ENCODE measurements at places on chromosomes 6 and 20. TPM values are rescaled to one million over a fixed set of nuclear protein-coding genes. Genes with fewer than 3 reads are reported as not detected.
A peak's percentile ranks its signal among the peaks of the same experiment; 100 is the strongest.

Gene RNF5
- 48.4 TPM for total RNA-seq

Gene HSPA1L
- total RNA-seq, result 0.98 TPM

Gene ID1
- total RNA-seq, result 1,190 TPM

Gene VSTM2L
- not detected for total RNA-seq

Gene MEI4
- not detected for total RNA-seq

DNA sequence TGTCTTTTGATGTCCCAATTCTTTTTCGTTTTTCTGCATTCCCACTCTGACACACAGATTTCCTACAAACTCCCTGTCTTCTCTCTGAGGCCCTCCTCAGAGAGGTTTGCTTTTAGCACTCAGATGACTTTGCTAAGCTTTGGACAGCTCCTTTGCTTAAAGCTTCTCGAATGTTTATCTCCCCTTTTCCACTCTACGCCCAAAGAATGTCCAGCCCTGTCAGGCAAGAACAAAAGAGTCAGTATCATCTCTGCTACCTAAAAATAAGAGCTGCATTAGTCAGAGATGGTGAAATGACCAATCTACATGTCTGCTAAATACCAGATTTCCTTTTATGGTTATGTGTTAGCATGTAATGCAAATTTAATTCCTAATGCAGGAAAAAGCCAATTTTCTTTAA, 56.8 kb downstream of the PREP start:
- no peak for DNase-seq

- DNase-seq, result no peak
Measured at GRCh38 chr6:119195204-119195603, 116.7 kb upstream of the FAM184A start.

DNA sequence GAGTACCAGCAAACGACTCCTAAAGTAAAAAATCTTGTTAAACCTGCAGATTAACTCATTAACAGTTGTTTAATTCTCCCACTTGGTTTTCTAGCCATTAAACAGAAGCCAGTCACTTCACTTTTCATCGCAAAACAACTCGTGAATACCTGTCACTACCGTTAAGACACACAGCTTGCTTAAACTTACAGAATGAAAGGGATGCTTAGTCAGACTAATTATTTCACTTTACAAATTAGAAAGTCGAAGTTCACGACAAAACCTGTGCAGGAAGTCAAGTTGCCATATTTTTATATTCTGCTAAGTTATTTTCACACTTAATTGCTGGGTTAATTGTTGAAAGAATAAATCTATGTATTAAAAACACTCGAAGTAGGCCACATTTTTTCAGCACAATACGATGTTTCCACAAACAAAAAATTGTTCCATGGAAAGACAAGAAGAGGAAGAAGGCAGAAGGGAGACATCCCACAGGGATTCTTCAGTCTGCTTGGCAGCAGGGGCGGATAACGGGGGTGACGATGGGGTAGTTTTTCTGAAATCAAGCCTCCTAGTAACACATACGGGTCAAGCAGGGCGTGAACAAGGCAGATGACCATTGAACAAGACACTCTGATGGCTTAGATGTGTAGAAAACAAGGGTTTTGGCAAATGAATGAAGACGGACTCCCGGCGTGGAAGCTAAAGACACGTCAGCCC, 933 bp downstream of the SSR1 start:
- DNase-seq, result no peak

DNA sequence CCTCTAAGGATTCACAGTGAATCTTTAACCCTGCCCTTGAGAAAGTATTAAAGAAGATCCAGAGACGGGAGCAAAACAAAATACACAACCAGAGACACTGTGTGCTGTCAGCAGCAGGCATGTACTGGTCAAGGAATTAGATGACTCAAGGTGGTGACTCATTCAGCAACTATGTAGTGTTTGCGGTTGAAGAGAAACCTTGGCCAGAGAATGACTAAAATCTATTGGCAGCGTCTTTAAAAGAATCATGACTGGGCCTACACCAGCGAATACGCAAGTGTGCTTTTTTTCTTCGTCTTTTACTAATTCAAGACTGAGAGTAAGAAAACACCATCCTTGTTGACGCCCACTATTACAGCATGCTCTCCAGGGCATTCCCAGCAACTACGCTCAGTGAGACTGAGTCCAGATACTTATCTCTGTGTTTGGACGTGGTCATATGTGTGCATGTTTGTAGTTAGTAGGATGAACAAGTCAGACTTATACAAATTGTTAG, 72.4 kb upstream of the BACH2 start:
- DNase-seq, result peak; percentile 98

GRCh38 chr6:7691675-7692452, 34.0 kb upstream of the BMP6 start:
- no peak for DNase-seq

GRCh38 chr20:10447028-10447427, 11.9 kb downstream of the SLX4IP start:
- no peak for DNase-seq

DNA sequence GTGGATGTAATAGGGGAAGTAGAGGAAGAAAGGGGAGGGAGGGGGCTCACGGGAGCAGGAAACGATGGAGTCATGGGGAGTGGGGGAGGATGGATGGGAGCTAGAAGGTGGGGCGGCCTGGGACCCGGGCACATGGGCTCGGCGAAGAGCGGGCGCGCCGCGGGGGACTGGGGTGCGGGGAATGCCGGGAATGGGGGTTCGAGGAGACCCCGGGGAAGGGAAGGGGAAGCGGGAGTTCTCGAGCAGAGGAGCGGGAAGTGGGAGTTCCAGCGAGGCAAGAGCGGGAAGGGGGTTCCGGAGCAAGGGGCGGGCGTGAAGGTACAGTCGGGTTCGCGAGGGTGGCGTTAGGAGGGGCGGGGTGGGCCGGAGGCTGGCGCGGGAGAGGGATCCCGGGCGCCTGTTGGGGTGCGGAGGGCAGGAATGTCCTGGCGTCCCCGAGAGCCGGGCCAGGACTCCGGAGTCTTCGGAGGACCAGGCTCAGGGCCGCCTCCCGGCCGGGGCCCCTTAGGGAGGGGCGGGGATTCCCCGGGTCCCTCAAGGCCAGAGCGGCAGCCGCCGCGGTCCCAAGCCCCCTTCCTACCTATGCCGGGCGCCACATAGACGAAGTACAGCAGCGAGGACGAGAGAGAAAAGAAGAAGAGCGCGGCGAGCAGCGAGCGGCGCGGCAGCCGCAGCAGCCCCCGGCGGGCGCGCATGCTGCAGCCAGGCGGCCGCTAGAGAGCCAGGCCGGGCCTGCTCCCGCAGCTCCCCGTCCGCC, 504 bp downstream of the B4GALT5 start:
- DNase-seq, result no peak

GRCh38 chr6:3545156-3545555, 88.3 kb upstream of the SLC22A23 start:
- DNase-seq, result no peak

DNA sequence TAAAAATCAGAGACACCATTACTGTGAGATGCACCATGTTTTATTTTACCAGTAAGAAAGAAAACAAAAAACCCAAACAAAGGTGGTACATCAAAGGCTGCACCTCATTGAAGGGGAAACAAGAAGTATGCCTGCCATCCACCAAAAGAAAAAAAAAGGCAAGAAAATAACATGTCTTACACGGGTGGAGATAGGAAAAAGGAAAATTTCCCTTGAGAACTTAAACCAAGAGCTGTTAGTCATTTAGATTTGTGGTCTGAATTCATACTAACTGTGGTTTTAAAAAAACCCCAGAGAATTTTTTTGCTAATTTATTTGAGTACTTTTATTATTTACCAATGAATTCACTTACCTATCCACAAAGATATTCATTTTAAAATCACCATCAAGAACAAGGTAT, 144.0 kb downstream of the LRRC1 start:
- no peak for DNase-seq

- no peak for DNase-seq
Measured at GRCh38 chr20:23296841-23297701, 53.5 kb upstream of the NXT1 start.

GRCh38 chr6:63685446-63686379, 50.1 kb downstream of the PHF3 start:
- no peak for DNase-seq

- no peak for DNase-seq
Measured at GRCh38 chr6:46104209-46104608, 25.6 kb upstream of the ENPP4 start.

DNA sequence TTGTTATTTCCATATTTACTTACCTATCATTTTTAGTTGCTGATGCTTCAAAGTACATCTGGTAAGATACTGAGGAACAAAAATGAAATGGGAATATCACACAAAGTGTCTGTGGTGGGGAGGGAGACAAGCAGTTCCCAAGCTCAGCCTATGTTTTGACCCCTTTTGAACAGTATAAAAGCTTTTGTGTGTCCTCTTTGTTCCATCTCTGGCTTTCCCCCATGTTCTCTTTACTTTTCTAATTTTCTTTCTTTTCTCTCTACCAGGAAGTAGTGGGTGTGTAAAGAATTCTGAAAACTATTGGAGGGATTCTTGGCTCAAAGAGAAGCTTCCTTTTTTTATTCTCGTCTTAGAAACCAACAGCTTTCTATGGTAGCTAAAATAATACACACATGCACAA, 7.4 kb downstream of the TAAR2 start:
- no peak for DNase-seq
